Pericardium fibroblast (primary cell): ENCODE measurements at places on chromosomes 11 and 22. TPM values are rescaled to one million over a fixed set of nuclear protein-coding genes. Genes with fewer than 3 reads are reported as not detected.

Gene BANF1
- 59.3 and 101 TPM in 2 replicates for total RNA-seq

Gene OR56A1
- total RNA-seq, result not detected in 2 replicates

Gene RIMBP3B
- 0.09 and 0.23 TPM in 2 replicates for total RNA-seq

Gene SSRP1
- 65.8 and 67.8 TPM in 2 replicates for total RNA-seq

Gene DDIAS
- 0.51 and 0.70 TPM in 2 replicates for total RNA-seq

Gene GPR83
- total RNA-seq, result not detected in 2 replicates

Gene C11orf97
- not detected in 2 replicates for total RNA-seq

Gene KRTAP5-10
- total RNA-seq, result not detected in 2 replicates

Gene MAPK8IP1
- total RNA-seq, result 8.6 and 10.0 TPM in 2 replicates

Gene C11orf87
- total RNA-seq, result 0.12 TPM in 1 of 2 replicates, not detected in the other

Gene PHOX2A
- total RNA-seq, result not detected in 2 replicates

Gene APOBEC3H
- not detected in 2 replicates for total RNA-seq

Gene ASCL2
- 0.17 TPM in 1 of 2 replicates, not detected in the other for total RNA-seq

Gene FJX1
- 16.3 and 44.0 TPM in 2 replicates for total RNA-seq

Gene ZFPL1
- total RNA-seq, result 34.5 TPM in 2 replicates
